ENCODE measurements at places on chromosomes 13 and 19. TPM values are rescaled to one million over a fixed set of nuclear protein-coding genes. Genes with fewer than 3 reads are reported as not detected.

LPAR6 gene
- 27.2 TPM for total RNA-seq

ZNF625 gene
- 29.7 TPM for total RNA-seq

ZNF160 gene
- 51.0 TPM for total RNA-seq

ZNF180 gene
- 17.9 TPM for total RNA-seq

ZNF223 gene
- total RNA-seq: 14.4 TPM

SCN1B gene
- 1.8 TPM for total RNA-seq

FREM2 gene
- 75.3 TPM for total RNA-seq

PSG2 gene
- total RNA-seq: not detected

PROZ gene
- total RNA-seq: not detected

NTF4 gene
- 1.5 TPM for total RNA-seq

S1PR2 gene
- 19.2 TPM for total RNA-seq

PALM3 gene
- total RNA-seq: 7.7 TPM

CYP2A13 gene
- 0.17 TPM for total RNA-seq

ZNF606 gene
- total RNA-seq: 48.6 TPM

KLK4 gene
- total RNA-seq: not detected

PCDH17 gene
- total RNA-seq: 17.5 TPM

KCNRG gene
- total RNA-seq: 1.3 TPM

LGALS13 gene
- not detected for total RNA-seq

KCNK6 gene
- 0.53 TPM for total RNA-seq

RASIP1 gene
- total RNA-seq: 2.4 TPM

VSIG10L gene
- 7.0 TPM for total RNA-seq

SHISA2 gene
- 15.2 TPM for total RNA-seq

EXOSC5 gene
- 17.0 TPM for total RNA-seq

ZNF429 gene
- 31.7 TPM for total RNA-seq

LYL1 gene
- 0.47 TPM for total RNA-seq
